Endodermal cell (in vitro differentiated cells): ENCODE measurements at places on chromosomes 6 and 20.

DNA sequence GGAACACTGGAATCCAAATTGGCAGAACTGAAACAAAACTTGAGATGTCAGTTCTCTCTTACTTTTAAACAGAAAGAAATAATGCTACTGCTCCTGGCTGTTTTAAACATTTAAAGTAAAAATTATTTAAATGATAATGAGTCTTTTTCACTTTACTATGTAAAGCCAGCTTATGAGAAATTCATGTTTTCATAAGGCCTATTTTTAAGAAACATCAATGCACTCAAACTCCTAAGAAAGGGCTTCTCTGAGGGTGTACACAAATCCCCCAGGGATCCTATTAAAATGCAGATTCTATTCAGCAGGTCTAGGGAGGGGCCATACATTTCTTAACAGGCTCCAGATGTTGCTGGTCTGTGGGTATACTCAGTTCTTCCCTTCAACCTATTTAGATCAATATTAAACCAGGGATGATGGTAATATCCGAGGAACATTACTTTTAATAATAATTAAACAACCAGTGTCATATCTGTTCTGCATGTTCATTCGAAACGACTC lies 2.3 kb downstream of the FERMT1 start:
- no peak for DNase-seq

GRCh38 chr6:152685819-152686218 lies 11.9 kb upstream of the MYCT1 start:
- DNase-seq, result no peak

DNA sequence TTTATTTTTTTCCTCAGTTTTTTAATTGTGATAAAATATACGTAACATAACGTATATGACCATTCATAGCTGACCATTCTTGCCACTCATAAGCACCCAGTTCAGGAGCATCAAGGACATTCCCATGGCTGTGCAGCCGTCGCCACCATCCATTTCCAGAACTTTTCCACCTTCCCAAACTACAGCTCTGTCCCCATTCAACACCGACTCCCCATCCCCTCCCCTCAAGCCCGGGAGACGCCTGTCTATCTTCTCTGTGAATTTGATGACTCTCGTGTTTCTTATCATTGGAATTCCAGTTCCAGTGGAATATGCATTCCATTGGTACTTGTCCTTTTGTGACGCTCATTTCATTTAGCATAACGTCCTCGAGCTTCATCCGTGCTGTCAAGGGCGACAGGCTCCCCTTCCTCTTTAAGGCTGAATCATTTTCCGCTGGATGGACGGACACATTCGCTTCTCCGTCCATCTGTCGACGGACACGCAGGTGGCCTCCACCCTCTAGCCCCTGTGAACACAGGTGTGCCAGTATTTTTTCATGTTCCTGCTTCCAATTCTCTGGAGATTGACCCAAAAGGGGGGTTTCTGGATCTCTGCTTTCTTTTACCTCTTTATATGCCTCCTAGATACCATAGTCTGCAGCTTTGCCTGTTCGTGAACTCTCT lies 88.1 kb downstream of the YTHDF1 start:
- peak; percentile 17 for DNase-seq

DNA sequence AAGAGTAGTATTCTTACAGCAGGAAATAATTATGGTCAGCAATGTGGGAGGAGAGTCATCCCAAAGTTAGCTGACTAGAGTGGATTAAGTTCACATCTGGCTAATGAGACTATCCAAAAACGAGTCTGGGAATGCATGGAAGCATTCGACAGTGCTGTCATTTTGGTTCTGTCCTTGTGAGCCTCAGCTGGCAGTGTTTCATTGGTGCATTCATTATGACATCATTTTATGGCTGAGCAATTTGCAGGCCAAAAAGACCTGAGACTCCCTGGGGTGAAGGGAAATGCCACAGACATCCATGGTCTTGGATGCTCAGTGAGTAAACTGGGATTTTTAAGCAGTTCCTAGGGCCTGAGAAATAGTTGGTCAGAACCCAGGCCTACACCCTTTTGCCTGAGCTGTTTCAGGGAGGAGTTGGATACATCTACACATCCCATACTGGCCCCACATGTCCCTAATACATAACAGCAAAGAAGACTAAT lies 196.4 kb upstream of the CCN2 start:
- DNase-seq, result peak; percentile 57

- peak; percentile 79 for DNase-seq
Measured at GRCh38 chr6:131250122-131250521, 114.9 kb downstream of the AKAP7 start.

DNA sequence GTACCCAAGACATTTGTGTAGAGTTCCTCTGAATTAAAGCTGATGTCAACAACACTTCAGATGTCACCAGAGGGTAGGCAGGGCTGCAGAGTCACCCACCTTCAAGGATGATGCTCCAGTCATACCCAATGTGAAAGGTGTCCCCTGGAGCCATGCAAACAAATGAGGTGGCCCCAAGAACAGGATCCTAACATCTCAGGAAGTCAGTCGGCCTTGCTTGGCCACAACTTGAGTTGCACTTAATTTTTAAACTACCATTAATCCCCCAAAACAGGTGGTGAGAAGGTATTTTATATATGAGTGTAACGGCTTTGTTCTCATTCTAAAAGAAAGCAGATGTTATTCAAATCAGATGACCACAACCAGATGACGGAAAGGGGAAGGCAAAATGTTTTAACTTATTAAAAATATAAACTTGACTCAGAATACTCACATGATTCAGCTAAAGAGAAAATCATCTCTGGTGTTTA lies 21.1 kb upstream of the SERPINB1 start:
- DNase-seq, result peak; percentile 29

DNA sequence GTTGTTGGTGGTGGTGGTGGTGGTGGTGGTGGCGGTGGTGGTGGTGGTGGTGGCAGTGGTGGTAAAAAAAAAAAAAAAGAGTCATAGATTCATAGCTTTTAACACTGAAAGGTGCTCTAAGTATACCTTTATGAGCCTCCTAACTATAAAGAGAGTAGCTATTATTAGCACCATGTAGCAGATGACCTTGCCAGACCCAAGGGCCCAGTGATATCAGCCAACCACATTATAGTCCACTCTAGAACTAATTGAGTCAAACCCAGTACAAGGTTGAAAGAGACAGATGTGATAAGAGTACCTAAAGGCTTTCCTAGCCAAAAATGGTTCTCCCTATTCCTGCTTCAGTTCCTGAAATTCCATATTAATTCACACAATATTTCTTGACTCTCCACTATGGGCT lies 245.3 kb downstream of the HACE1 start:
- no peak for DNase-seq

DNA sequence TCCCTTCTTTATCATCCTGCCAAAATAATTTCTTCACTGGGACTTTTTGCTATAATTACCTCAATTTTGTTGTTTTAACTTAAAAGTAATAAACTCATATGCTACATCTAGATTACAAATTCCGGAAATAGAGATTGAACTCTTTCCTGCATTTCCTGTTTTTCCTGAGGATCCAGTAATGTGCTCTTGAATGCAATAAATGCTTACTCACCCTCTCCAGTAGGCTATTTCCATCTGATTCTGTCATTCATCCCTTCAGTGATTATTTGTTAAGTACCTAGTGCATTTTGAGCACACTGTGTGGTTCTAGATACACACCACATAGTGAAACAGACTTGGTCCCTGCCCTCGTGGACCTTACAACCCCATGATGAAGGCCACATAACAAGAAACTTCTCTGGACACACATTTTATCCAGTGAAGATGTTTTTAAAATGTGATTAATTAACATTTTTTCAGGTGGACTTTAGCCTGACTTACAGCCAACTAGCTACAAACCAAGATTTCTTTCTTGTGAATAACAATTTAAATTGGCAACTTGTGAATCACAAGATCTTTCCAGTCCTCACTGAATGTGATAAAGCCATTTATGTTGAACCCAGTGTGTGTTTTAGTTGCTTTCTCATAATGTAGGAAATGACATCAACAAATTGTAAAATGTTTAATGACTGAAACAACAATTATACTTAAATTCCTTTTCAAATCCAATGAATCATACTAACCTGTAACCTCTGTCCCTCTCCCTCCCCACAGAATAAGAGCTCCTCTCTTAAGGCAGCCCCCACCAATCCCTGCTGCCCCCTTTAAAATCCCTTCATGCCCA lies 272.3 kb downstream of the KHDC1L start:
- no peak for DNase-seq

- no peak for DNase-seq
Measured at GRCh38 chr6:163165922-163166321, 248.6 kb upstream of the QKI start.

DNA sequence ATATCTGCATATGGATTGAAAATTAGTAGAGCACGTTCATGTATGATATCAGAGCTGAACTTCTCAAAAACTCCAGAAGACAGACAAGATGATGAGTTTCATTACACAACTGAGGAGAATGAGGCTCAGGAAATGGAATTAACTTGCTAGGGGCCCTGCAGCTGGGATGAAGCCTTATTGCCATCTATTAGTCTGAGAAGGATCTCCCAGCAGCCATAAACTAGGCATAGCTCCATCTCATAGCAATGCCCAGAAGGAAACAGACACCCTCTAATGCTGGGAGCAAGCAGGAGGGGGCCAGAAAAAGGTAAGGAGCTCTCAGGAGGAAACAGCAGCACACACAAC lies 18.0 kb downstream of the TFEB start:
- DNase-seq, result no peak

DNA sequence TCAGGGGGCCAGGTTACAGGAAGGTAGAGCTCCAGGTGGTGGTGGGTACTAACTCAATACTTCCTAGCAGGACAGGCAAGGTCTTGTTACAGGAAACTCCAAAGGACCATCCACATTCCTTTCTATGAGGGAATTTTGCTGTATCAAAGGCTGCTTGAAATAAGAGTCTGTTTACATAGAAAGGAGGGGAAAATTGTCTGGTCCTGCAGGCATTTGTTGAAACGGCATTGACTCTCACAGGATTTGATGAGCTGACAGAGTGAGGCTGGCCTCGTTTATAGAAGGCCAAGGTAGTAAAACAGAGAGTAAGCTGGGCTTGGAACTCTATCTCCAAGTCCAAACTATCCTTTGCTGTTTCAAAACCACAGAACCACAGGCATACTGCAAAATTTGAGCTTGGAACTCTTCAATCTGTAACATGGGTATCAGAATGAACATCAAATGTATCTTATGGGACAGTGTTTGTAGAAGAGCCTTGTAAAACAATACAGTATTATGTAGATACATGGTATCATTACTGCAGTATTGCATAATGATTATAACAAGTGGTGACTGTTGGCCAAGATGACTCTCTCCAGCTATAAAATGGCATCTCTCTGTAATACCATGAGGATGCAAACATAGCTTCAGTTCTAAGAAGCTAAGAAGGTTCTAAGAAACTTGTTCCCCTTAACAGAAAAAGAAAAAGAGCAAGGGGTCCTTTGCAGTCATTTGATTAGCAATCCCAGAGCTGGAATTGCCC lies 61.5 kb downstream of the TRAM2 start:
- DNase-seq, result no peak

GRCh38 chr20:24708411-24709295 lies 239.2 kb downstream of the SYNDIG1 start:
- peak; percentile 16 for DNase-seq

DNA sequence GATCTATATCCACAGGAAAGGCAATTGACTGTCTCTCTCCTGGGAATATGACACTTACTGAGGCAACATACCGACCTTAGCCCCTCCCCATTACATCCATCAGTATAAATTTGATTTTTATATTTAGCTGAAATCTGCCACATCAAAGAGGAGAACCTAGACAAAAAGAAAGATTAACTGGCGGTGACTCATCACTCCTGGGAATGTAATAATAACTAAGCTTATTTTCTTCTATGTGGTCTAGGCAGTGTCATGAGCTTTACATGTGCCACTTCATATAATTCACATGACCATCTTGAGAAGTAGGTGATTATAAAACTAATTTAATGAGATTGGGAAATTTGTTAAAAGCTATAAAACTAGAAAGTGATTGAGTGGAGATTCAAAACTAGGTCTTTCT lies 520.0 kb upstream of the HS3ST5 start:
- DNase-seq, result no peak

- DNase-seq, result no peak
Measured at GRCh38 chr6:3368685-3369084, 88.2 kb downstream of the SLC22A23 start.

DNA sequence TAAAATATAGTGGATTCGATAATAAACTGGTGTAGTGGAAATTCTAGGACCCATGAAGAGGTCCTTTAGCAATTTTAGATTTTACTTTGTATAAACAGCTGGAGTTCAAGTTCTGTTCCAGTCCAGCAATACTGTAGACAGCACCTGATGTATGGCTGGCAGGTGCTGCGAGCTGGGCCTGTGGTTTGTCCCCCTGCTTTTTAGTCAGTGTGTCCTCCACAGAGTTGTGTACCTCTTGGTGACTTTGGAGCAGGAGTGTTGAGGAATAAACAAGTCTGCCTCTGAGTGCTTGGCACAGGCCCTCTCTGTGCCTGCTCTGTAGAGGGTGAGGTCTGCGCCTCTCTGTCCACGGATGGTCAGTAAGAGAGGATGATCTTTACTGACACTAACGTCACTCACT lies 13.8 kb downstream of the STX16 start:
- DNase-seq, result no peak

DNA sequence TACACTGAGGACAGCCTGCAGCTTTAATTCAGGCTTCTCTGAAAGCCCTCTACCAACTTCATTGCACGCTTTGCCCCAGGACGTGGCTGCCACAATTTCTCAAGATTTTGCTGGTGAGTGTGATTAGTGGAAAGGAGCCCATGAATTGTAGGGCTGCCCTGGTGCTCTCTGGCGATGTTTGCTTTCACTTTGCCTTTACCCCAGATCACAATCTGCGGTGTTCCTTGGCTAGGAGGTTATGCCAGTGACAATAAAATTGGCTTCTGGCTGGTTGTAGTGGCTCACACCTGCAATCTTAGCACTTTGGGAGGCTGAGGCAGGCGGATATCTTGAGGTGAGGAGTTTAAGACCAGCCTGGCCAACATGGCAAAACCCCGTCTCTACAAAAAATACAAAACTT lies 139.3 kb downstream of the FOXC1 start:
- DNase-seq, result no peak

GRCh38 chr20:11101243-11101642 lies 427.4 kb upstream of the JAG1 start:
- no peak for DNase-seq

DNA sequence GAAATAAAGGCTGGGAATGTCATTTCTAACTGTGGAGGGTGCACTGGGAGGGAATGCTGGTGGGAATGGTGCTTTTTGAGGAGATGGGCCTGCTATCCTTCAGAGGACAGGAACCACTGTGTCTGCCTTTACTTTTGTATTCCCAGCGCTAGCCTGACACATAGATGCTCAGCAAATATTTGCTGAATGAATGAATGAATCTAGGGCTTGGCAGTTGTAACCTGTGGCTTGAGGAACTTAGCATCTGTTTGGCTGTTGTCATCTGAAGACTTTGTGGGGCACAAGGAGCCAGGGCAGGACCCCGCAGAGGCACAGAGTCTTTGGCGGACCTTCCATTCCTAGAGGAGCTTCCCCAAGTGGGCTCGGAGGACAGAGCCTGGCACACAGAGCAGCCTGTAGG lies 6.1 kb downstream of the TOX2 start:
- no peak for DNase-seq

DNA sequence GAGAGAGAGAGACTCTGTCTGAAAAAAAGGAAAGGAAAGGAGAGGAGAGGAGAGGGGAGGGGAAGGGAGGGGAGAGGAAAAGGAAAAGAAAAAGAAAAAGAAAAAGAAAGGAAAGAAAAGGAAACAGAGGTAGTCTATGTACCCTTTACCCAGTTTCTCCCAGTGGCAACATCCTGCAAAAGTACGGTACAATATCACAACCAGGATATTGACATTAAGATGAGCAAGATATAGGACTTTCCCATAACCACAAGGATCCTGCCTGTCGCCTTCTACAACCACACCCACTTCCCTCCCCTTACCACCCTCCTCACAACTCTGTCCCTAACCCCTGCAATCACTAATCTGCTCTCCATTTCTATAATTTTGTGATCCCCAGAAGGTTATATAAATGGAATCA lies 4.0 kb downstream of the C20orf96 start:
- no peak for DNase-seq
